ENCODE measurements at places on chromosomes 16 and 17. TPM values are rescaled to one million over a fixed set of nuclear protein-coding genes. Genes with fewer than 3 reads are reported as not detected.
A peak's percentile ranks its signal among the peaks of the same experiment; 100 is the strongest.

Gene TP53TG3F
- not detected for total RNA-seq

Gene CCDC144A
- 2.0 TPM for total RNA-seq

Gene CFAP97D1
- not detected for total RNA-seq

Gene PLXDC1
- total RNA-seq: 1.0 TPM

Gene LCAT
- 22.0 TPM for total RNA-seq

Gene CA4
- total RNA-seq: not detected

Gene KIF18B
- total RNA-seq: 47.1 TPM

Gene ELMO3
- total RNA-seq: 7.1 TPM

Gene ABCA3
- total RNA-seq: 12.5 TPM

Gene PLCG2
- 9.6 TPM for total RNA-seq

Gene CBX2
- 9.7 TPM for total RNA-seq

GRCh38 chr17:40171750-40172149 is 5.5 kb upstream of the RAPGEFL1 start:
- H3K27me3 ChIP-seq: no peaks in the 10 kb centered on the region
- H3K4me1 ChIP-seq: peaks cover 11% of the 10 kb centered on the region
- peaks cover 78% of the 10 kb centered on the region for H3K36me3 ChIP-seq
- DNase-seq: no peak

DNA sequence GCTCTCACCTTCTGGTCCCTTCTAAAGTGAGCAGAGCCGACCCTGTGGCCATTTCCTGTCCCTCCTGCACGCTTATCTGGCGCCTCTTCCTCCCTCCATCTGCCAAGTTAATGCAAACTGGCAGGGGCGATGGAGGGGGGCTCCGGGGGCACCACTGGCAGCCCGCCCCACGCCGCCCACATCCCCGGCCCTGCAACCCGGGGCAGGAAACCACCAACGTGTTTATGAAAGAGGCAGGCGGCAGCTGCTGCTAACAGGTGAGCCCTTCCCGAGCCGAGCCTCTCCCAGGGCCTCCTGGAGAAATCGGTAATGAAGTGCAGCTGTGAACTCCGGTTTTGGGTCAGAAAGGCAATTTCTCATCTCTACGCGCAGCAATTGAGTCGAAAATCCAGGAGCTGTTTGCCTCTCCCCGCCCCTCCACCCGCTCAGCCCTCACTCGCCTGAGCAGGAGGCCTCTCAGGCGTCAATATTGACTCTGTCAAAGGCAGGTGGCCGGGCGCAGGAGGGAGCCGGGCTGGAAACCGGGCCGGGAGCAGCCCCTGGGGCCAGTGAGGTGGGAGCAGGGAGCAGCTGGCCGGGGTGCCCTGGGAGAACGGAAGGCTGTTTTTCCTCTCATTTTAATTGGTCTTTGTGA is 164.4 kb upstream of the GSE1 start:
- no peak overlapping the region for H3K4me3 ChIP-seq
- H3K27me3 ChIP-seq: peaks cover 3% of the 10 kb centered on the region
- no peak for DNase-seq

GRCh38 chr17:7262935-7263800 is 890 bp upstream of the CLDN7 start:
- H3K27ac ChIP-seq: no peak overlapping the region
- H3K4me3 ChIP-seq: peak overlapping the region; percentile 47
- peaks cover 29% of the 10 kb centered on the region for H3K27me3 ChIP-seq
- DNase-seq: no peak
- peaks cover 14% of the 10 kb centered on the region for H3K36me3 ChIP-seq
- H3K4me1 ChIP-seq: peaks cover 16% of the 10 kb centered on the region

- H3K27me3 ChIP-seq: no peaks in the 10 kb centered on the region
- no peak for DNase-seq
- H3K4me1 ChIP-seq: no peaks in the 10 kb centered on the region
These were observed 14.6 kb downstream of the STH start for GRCh38 chr17:46013502-46014165.

GRCh38 chr16:31094088-31094423 is 541 bp downstream of the VKORC1 start:
- H3K4me3 ChIP-seq: peak overlapping the region; percentile 99
- H3K36me3 ChIP-seq: peaks cover 24% of the 10 kb centered on the region
- DNase-seq: no peak
- peak overlapping the region; percentile 83 for H3K27ac ChIP-seq
- H3K27me3 ChIP-seq: no peaks in the 10 kb centered on the region

DNA sequence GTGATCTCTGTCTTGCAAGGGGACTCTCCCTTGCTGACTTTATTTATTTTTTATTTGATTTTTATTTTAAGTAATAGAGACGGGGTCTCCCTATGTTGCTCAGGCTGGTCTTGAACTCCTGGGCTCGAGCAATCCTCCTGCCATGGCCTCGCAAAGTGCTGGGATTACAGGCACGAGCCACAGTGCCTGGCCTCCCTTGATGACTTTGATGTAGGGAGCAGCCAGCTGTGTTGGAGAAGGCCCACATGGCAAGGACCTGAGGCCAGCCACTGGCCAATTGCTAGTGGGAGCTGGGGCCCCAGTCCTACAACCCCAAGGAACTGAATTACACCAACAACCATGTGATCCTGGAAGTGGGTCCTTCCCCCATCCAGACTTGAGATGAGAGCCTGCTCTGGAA is 81.8 kb downstream of the CNGB1 start:
- peaks cover 7% of the 10 kb centered on the region for H3K4me1 ChIP-seq
- H3K4me3 ChIP-seq: no peak overlapping the region
- H3K27me3 ChIP-seq: peaks cover 29% of the 10 kb centered on the region
- H3K27ac ChIP-seq: no peak overlapping the region
- no peaks in the 10 kb centered on the region for H3K36me3 ChIP-seq

- no peak for DNase-seq
- no peaks in the 10 kb centered on the region for H3K36me3 ChIP-seq
- H3K27ac ChIP-seq: no peak overlapping the region
- no peaks in the 10 kb centered on the region for H3K4me1 ChIP-seq
- H3K27me3 ChIP-seq: no peaks in the 10 kb centered on the region
- no peak overlapping the region for H3K4me3 ChIP-seq
These were observed 233.1 kb downstream of the CBLN1 start for GRCh38 chr16:49048557-49048956.

DNA sequence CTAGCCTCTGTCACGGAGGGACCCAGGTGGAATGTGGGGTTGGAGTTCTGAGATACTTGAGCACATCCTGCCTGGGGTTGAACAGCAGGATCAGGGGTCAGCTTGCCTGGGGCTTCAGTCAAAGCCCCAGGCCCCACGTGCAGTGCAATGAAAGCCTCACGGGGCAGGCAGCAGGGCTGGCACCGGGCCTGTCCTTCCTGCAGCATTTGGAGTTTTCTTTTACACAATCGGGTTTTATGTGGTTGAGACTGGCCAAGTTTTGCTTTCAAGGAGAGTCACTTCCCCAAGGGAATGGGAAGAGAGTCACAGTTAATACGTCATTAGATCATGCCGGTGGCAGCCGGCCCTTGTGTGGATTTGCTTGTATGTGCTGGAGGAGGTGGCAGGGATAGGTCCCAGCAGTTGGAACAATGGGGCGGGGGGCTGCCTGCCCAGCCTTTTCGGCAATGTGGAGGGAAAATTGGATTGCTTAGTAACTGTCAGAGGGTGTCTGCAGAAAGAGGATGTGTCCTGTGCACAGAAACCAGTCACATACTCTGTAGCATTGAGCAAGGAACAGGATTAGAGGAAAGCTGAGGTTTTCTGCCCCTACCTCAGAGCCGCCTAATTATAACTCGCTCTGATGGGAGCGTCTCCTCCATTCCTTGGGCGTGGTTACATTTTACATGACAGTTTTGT is 4.5 kb downstream of the RMI2 start:
- H3K4me3 ChIP-seq: no peak overlapping the region
- peak overlapping the region; percentile 25 for H3K27ac ChIP-seq
- no peak for DNase-seq
- H3K4me1 ChIP-seq: peaks cover 60% of the 10 kb centered on the region

DNA sequence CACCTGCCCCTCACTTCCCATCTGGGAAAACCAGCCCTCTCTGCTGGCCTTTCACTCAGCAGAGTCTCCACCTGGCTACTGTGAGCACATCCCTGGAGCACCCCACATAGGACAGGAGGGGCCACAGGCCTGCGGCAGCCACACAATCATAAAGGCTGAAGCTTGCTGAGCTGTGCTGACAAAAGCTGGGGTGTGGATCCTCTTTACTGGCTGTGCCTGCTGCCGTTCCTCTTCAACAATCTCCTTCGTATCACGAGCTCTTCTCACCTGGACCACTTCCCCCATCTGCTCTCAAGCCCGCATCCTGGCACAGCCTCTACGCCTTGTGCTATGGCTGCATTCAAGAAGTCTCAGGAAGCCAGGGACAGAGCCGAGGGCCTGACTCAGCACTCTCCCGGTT is 86.1 kb downstream of the ZNF778 start:
- no peak overlapping the region for H3K27ac ChIP-seq
- no peaks in the 10 kb centered on the region for H3K27me3 ChIP-seq
- no peak for DNase-seq
- peaks cover 10% of the 10 kb centered on the region for H3K4me1 ChIP-seq
- H3K4me3 ChIP-seq: no peak overlapping the region

GRCh38 chr16:73065632-73066330 is 17.9 kb upstream of the ZFHX3 start:
- no peak for DNase-seq
- H3K27me3 ChIP-seq: peaks cover 79% of the 10 kb centered on the region
- H3K27ac ChIP-seq: no peak overlapping the region
- H3K4me3 ChIP-seq: no peak overlapping the region

DNA sequence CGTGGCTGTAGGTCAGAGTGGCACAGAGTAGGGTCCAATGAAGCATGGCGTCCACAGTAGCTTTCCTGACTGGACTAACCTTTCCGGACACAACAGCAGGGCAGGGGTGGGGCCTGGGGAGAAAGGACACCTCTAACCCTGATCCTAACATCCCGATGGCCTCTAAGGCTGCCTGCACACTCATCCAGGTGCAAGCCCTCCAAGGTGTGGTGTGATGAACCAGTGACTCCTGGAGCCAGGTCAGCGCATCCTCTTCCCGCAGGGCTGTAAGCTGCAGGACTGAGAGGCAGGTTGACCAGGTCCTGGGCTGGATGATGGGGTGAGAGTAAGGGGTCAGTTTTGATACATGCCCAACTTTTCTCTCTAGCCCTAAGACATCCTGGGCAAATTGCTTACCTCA is 3.1 kb upstream of the ERBB2 start:
- H3K27ac ChIP-seq: no peak overlapping the region
- H3K4me1 ChIP-seq: no peaks in the 10 kb centered on the region
- DNase-seq: no peak
- no peak overlapping the region for H3K4me3 ChIP-seq

DNA sequence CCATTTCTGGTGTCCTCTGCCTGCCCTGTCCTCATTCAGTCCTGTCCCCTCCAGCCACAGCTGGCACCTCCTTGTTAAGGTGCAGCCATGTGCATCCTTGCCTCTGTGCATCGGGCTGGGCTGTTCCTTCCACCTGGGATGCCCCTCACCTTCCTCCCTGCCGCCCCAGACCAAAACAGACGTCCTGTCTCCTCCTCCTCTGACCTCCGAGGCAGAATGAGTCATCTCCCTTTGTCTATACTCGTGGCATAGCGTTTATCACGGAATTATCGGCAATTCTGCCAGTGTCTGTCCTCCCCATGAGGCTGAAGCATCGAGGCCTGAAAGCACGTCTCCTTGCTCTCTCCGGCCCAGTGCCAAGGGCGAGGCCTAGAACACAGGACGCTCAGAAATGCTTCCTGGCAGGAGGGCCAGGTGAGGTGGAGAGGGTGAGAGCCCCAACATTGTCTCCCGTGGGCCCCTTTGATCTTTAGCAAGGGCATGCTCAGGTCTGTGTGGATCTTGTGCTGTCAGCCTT is 4.6 kb downstream of the RAI1 start:
- H3K27me3 ChIP-seq: peaks cover under 1% of the 10 kb centered on the region
- no peak overlapping the region for H3K4me3 ChIP-seq
- no peak for DNase-seq
- peaks cover 23% of the 10 kb centered on the region for H3K36me3 ChIP-seq

DNA sequence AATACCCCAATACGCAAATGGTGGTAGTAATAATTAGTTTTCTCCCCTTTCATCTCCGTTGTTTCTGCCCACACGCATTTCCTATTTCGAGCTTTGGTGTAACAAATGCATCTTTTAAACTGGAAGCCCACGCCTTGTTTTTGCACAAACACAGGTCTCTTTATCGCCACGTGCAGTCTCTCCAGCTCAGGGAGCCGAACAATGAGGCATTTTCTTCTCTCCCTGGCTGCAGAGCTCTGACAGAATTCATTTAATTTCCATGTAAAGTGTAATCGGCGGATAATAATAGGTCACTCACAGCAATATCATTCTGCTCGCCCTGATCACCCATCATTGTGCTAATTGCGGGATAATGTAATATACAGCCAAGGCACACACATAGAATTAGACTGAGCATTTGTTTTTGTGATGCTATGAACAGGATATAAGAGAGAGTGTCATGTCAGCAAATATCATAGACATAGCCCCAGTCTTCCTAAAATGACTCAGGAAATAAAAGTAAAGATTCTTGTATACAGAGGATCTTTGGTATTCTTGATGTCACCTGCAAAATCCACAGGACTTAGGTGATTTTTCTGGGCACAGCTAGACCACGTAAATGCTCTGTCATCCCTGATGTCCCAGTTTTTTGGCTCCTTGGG is 452.6 kb upstream of the CDH11 start:
- H3K27me3 ChIP-seq: no peaks in the 10 kb centered on the region
- no peak overlapping the region for H3K4me3 ChIP-seq
- no peaks in the 10 kb centered on the region for H3K4me1 ChIP-seq
- H3K27ac ChIP-seq: no peak overlapping the region
- H3K36me3 ChIP-seq: no peaks in the 10 kb centered on the region

DNA sequence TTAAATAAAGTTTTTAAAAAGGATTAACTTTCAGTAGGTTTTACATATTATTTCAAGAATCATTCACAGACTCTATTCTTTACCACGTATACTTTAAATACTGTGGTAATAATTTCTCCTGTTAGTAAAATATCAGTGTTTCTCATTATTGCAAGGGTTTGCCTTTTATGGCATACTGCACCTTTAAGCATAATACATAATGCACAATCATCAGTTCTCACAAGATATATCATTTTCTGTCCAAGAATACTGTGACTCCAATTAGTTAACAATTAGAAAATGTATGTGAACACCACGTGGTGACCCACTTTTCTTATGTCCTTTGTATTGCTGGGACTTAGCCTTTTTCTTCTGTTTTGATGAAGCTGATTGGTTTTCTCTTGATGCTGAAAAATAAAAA is 25.7 kb downstream of the NME2 start:
- no peaks in the 10 kb centered on the region for H3K27me3 ChIP-seq
- H3K4me3 ChIP-seq: no peak overlapping the region
- H3K4me1 ChIP-seq: peaks cover 2% of the 10 kb centered on the region
- DNase-seq: no peak

DNA sequence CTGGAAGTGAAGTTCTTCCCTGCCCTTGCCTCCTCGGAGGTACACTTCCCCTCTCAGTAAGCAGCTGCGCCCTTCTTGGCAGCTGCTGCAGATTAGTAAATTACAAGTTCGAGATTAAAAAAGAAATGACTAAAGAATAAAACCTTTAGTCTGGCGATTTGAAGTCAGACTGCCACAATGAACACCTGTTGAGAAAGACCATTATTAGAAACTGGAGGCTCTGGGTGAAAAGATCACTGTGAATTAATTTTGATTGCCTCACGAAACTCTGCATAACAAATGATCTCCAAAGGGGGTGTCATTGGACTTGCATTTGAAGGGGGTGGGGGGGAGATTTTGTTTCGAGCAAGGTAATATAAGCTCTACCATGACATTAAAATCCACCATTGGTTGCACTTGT is 39.3 kb downstream of the SALL1 start:
- no peak overlapping the region for H3K4me3 ChIP-seq
- peaks cover 45% of the 10 kb centered on the region for H3K27me3 ChIP-seq
- no peak for DNase-seq
- H3K4me1 ChIP-seq: no peaks in the 10 kb centered on the region
- no peak overlapping the region for H3K27ac ChIP-seq
- H3K36me3 ChIP-seq: no peaks in the 10 kb centered on the region
